ENCODE measurements at places on chromosomes 13 and 19. TPM values are rescaled to one million over a fixed set of nuclear protein-coding genes. Genes with fewer than 3 reads are reported as not detected.

GRCh38 chr13:30737511-30738337 is 2.4 kb downstream of the ALOX5AP start:
- DNase-seq, result no peak
- H3K4me1 ChIP-seq, result no peaks in the 10 kb centered on the region
- peak overlapping the region; percentile 61 for H3K27ac ChIP-seq
- no peaks in the 10 kb centered on the region for H3K27me3 ChIP-seq

GRCh38 chr13:52862358-52863206 is 14.1 kb upstream of the PCDH8 start:
- H3K27me3 ChIP-seq, result no peaks in the 10 kb centered on the region
- no peaks in the 10 kb centered on the region for H3K4me1 ChIP-seq
- DNase-seq, result no peak
- H3K4me3 ChIP-seq, result no peak overlapping the region
- H3K36me3 ChIP-seq, result no peaks in the 10 kb centered on the region

The THSD1 gene
- 1.7 TPM for polyA plus RNA-seq

The ONECUT3 gene
- polyA plus RNA-seq, result not detected

GRCh38 chr13:42847891-42848663 is 66.7 kb downstream of the FAM216B start:
- no peak overlapping the region for H3K27ac ChIP-seq
- no peaks in the 10 kb centered on the region for H3K36me3 ChIP-seq
- H3K4me3 ChIP-seq, result no peak overlapping the region
- DNase-seq, result no peak

DNA sequence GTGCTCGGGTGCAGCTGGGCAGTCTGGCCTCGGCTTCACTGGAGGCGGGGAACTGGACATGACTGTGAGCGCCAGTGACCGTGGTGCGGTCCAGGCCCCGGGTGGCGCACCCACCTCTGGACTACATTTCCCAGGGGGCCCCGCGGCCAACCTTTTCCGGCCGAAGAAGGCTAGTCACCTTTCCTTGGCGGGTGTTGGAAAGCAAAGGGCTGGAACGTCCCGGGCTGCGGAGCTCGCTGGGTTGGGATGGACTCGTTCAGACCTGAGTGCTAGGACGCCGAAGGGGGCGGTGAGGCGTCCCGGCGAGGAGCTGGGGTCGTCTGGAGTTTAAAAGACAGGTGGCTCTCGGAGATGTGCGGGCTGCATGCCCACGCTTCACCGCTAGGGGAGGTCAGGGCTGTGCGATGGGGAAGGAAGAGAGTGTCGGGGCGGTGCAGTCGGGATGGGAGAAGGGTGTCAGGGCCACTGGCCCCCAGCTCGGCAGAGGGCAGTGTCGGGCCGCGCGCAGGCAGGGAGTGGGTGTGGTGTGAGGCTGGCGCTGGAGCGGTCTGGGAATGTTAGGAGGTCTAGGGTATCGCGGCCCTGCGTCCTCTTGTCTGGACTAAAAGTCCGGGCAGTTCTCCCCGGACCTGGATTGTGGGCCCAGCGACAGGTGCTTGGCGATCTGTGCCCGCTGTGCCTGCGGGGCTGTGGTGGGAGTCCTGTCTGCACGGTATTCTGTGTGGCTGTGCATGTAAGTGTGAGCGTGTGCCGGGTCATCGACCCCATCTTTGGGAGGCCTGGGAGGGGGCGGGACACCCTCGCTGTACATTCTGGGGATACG is 57.1 kb downstream of the ZNF568 start:
- peak; percentile 88 for DNase-seq
- H3K27me3 ChIP-seq, result no peaks in the 10 kb centered on the region
- H3K4me3 ChIP-seq, result peak overlapping the region; percentile 65
- peaks cover 5% of the 10 kb centered on the region for H3K36me3 ChIP-seq
- peak overlapping the region; percentile 60 for H3K27ac ChIP-seq
- H3K4me1 ChIP-seq, result peaks cover 6% of the 10 kb centered on the region

- H3K36me3 ChIP-seq, result peaks cover 59% of the 10 kb centered on the region
- H3K4me1 ChIP-seq, result no peaks in the 10 kb centered on the region
- H3K27ac ChIP-seq, result no peak overlapping the region
- no peak for DNase-seq
- no peak overlapping the region for H3K4me3 ChIP-seq
- H3K27me3 ChIP-seq, result no peaks in the 10 kb centered on the region
These were observed 23.4 kb downstream of the IZUMO4 start for GRCh38 chr19:2119921-2120785.

The HNRNPA1L2 gene
- polyA plus RNA-seq, result 2.4 TPM

The FXYD7 gene
- 0.09 TPM for polyA plus RNA-seq

GRCh38 chr13:41827507-41828213 is 133.2 kb downstream of the VWA8 start:
- H3K27me3 ChIP-seq, result no peaks in the 10 kb centered on the region
- DNase-seq, result no peak
- no peak overlapping the region for H3K4me3 ChIP-seq
- H3K27ac ChIP-seq, result peak overlapping the region; percentile 63
- H3K36me3 ChIP-seq, result no peaks in the 10 kb centered on the region
- peaks cover 4% of the 10 kb centered on the region for H3K4me1 ChIP-seq

DNA sequence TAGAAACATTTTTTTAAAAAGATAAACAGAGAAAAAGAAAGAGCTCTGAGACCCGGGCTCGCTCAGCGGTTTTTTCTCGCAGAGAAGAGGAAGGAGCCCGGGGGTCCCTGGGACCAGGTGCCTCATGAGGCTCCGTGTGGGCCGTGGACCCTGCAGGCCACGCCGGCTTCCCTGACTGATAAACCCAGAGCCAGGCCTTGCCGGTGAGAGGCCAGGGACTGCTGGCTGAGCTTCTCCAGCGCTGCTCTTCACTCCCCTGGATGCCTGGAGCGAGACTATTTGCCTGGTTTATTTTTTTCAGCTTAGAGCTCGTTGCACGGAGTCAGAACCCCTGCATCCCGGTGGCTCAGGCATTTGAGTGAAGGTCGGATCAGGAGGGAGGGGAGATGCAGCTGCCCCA is 53.4 kb upstream of the F7 start:
- DNase-seq, result no peak
- no peaks in the 10 kb centered on the region for H3K36me3 ChIP-seq
- no peaks in the 10 kb centered on the region for H3K4me1 ChIP-seq
- H3K27me3 ChIP-seq, result no peaks in the 10 kb centered on the region
- no peak overlapping the region for H3K27ac ChIP-seq

- H3K36me3 ChIP-seq, result no peaks in the 10 kb centered on the region
- peaks cover 14% of the 10 kb centered on the region for H3K27me3 ChIP-seq
- H3K27ac ChIP-seq, result no peak overlapping the region
- H3K4me3 ChIP-seq, result no peak overlapping the region
These were observed 7.1 kb upstream of the POU4F1 start for GRCh38 chr13:78610381-78610883.

DNA sequence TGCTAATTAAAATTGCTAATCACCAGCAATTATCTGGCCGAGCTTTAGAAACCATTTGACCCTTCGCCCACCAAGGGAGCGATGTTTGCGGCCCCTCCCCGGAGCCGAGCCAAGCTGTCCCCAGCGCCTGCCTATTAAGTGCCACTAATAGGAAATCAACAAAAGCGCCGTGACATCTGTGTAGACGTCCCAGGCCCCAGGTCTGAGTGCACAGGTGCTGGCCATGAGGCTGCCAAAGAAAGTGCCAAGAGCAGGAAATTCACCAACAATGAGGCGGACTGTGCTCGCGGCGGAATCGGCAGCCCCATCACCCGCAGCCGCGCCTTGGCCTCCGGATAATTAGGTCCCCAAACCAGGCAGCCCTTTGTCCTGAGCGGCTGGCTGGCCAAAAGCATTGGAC is 44.5 kb upstream of the SPACA7 start:
- H3K36me3 ChIP-seq, result no peaks in the 10 kb centered on the region
- peaks cover 8% of the 10 kb centered on the region for H3K4me1 ChIP-seq
- H3K27me3 ChIP-seq, result no peaks in the 10 kb centered on the region
- DNase-seq, result no peak

GRCh38 chr19:10876459-10877240 is 5.3 kb downstream of the CARM1 start:
- no peaks in the 10 kb centered on the region for H3K27me3 ChIP-seq
- H3K4me3 ChIP-seq, result no peak overlapping the region
- H3K36me3 ChIP-seq, result no peaks in the 10 kb centered on the region
- H3K27ac ChIP-seq, result no peak overlapping the region
- peaks cover 29% of the 10 kb centered on the region for H3K4me1 ChIP-seq

The CCDC8 gene
- polyA plus RNA-seq, result 0.18 TPM

- H3K36me3 ChIP-seq, result no peaks in the 10 kb centered on the region
- H3K4me3 ChIP-seq, result no peak overlapping the region
- DNase-seq, result no peak
- H3K4me1 ChIP-seq, result no peaks in the 10 kb centered on the region
- H3K27me3 ChIP-seq, result no peaks in the 10 kb centered on the region
- peak overlapping the region; percentile 66 for H3K27ac ChIP-seq
These were observed 85.4 kb downstream of the COL4A1 start for GRCh38 chr13:110221406-110222117.

DNA sequence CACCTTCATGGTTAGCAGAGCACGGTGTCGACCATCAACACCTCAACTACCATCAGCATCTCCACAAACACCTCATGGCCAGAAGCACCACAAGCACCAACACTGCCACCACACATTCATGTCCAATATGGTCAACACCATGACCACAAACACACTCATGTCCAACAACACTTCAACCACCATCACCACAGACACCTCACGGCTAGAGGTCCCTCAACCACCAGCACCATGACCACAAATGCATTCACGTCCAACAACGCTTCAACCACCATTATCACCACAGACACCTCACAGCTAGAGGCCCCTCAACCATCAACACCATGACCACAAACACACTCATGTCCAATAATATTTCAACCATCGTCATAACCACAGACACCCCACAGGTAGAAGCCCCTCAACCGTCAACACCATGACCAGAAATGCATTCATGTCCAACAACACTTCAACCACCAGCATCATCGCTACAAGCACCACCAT is 10.2 kb downstream of the TRAPPC5 start:
- no peaks in the 10 kb centered on the region for H3K27me3 ChIP-seq
- H3K36me3 ChIP-seq, result no peaks in the 10 kb centered on the region
- H3K4me1 ChIP-seq, result no peaks in the 10 kb centered on the region
- H3K27ac ChIP-seq, result no peak overlapping the region

- no peaks in the 10 kb centered on the region for H3K36me3 ChIP-seq
- H3K27me3 ChIP-seq, result no peaks in the 10 kb centered on the region
- H3K27ac ChIP-seq, result no peak overlapping the region
- H3K4me3 ChIP-seq, result no peak overlapping the region
- DNase-seq, result no peak
These were observed 19.6 kb upstream of the SLC15A1 start for GRCh38 chr13:98771838-98772611.

DNA sequence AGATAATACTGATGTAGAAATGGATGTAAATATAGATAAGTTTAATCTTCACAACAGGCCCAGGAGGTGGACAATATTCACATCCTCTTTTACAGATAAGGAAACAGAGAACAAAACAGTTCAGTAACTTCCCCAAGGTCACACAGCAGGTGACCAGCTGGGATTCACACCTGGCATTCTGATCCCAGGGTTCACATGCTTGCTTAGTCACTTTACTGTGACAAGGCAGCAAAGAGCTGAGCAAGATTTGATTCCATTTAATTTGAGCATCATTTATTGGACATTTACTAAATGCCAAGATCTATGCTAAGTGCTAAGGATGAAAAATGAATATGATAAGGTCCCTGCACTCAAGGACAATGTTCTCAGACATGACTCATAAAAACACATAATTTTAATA is 94.1 kb upstream of the STARD13 start:
- H3K27me3 ChIP-seq, result no peaks in the 10 kb centered on the region
- no peak overlapping the region for H3K27ac ChIP-seq
- no peak overlapping the region for H3K4me3 ChIP-seq
- no peak for DNase-seq
- no peaks in the 10 kb centered on the region for H3K36me3 ChIP-seq

GRCh38 chr13:34207872-34208271 is 389.9 kb downstream of the RFC3 start:
- H3K27me3 ChIP-seq, result no peaks in the 10 kb centered on the region
- H3K4me3 ChIP-seq, result no peak overlapping the region
